ENCODE measurements at places on chromosomes 3 and 15.

- peak; percentile 76 for DNase-seq
These were observed 32.2 kb upstream of the LACTB start for GRCh38 chr15:63089260-63090043.

GRCh38 chr15:87817553-87817952 lies 439.0 kb downstream of the NTRK3 start:
- DNase-seq = no peak

GRCh38 chr3:28612232-28612631 lies 263.6 kb upstream of the AZI2 start:
- DNase-seq = no peak

- no peak for DNase-seq
These were observed 21.6 kb downstream of the MCTP2 start for GRCh38 chr15:94252906-94253491.

DNA sequence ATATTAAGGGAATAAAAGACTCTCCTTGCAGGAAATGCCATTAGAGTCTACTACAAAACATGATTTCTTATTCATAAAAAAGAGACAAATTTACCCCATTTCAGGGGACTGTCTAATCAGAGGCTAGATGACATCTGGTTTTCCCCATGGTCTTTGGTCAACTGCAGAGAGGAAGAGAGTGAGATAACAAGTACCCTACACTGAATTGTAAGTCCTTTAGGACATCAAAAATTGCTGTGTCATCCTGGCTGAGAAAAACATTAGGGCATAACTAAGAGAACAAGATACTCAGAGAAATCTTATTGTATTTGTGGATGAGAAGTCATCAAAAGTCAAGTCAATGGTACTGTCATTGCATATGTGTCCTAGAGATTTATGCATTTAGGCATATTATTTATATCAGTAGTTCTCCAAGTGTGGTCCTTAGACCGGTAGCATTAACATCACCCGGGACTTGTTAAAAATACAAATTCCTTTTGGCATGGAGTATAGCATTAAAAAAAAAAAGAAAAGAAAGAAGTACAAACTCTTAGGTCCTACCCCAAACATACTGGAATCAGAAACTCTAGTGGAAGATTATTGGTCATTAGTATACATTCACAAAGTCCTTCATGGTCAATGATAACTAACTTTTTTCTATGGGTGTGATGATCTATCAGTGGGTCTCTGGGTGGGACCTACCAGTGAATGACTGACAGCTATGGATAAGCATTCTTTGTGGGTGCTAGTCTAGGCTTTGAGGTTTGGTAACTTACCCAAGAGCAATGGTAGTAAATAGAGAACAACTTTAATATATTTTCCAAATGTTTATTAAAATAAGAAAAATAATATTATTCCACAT lies 29.0 kb upstream of the TBC1D5 start:
- DNase-seq = no peak

GRCh38 chr15:67025719-67026609 lies 39.4 kb upstream of the SMAD3 start:
- no peak for DNase-seq

- DNase-seq = no peak
These were observed 11.2 kb downstream of the DCBLD2 start for GRCh38 chr3:98890181-98890835.

DNA sequence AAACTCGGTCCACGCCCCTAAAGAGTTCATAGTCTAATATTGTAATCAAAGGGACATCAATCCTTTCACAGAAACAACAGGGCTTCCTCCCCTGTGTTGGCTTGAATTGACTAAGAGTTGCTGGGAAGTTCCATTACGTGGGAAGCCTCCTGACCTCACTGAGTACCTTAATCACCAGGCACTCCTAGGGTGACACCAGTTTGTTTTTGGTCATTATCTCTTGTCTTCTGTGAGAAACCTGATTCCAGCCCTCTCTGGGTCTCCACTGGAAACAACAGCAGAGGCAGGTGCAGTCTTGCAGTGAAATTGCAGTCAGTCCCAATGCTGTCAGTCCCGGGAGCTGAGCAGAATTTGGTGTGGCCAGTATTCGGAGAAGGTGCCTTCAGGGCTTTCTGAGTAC lies 55.4 kb downstream of the BOC start:
- DNase-seq = no peak

GRCh38 chr3:167777356-167777755 lies 41.8 kb downstream of the SERPINI1 start:
- DNase-seq = no peak

- DNase-seq = no peak
These were observed 495.9 kb upstream of the GOLIM4 start for GRCh38 chr3:168591587-168591986.

DNA sequence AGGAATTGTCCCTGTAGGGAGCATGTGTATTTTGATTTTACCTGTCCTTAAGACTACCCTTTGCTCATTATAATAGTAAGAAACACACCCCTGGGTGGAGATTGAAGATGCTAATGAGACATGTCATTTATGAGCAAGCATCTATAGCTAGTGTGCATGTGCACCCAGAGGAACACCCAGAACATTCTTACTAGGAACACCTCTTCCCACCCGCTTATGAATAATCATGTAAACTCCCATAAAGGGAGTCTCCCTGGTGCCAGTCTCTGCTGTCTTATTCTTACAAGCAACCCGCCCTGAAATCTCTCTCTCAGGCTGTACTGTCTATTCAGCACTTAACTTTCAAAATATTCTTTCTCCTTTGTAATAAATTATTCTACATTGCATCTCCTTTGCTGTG lies 1227.3 kb downstream of the ROBO1 start:
- DNase-seq = no peak

DNA sequence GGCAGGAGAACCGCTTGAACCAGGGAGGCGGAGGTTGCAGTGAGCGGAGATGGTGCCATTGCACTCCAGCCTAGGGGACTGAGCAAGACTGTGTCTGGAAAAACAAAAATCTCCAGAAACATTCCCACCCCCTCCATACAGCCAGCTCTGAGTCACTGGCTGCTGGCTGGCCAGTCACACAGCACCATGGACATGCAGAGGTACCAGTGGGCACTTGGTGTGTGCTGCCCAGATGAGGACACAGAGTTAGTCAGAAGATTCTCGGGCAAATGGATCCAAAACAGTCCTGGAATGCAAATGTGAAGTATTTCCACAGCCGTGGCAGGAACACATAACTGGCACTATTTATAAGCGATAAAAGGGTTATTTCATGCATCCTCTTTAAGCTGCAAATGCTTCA lies 44.6 kb downstream of the BDH1 start:
- no peak for DNase-seq

- no peak for DNase-seq
These were observed 84.6 kb downstream of the NUP210 start for GRCh38 chr3:13335503-13335902.

- no peak for DNase-seq
These were observed 230.5 kb upstream of the CHRNA7 start for GRCh38 chr15:31799715-31800321.

- DNase-seq = no peak
These were observed 43.7 kb upstream of the TIPARP start for GRCh38 chr3:156630773-156631093.

DNA sequence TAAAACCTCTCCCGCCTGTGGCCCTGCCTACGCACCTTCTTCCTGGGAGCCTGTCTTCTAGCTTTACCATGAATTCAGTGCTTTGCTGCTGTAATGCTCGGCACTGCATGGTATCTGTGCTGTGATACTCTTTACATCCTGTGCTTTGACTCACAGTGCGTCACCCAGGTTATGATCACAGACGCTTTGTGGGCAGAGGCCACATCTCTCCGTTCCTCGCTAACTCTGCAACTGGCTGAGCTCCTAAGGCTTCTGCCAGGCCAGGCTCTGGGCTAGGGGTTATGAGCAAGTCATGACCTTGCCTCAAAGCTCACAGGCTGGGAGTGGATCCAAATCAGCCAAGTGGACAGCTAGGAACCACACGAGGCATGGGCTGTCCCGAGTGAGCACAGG lies 23.2 kb downstream of the SPTBN5 start:
- DNase-seq = no peak

DNA sequence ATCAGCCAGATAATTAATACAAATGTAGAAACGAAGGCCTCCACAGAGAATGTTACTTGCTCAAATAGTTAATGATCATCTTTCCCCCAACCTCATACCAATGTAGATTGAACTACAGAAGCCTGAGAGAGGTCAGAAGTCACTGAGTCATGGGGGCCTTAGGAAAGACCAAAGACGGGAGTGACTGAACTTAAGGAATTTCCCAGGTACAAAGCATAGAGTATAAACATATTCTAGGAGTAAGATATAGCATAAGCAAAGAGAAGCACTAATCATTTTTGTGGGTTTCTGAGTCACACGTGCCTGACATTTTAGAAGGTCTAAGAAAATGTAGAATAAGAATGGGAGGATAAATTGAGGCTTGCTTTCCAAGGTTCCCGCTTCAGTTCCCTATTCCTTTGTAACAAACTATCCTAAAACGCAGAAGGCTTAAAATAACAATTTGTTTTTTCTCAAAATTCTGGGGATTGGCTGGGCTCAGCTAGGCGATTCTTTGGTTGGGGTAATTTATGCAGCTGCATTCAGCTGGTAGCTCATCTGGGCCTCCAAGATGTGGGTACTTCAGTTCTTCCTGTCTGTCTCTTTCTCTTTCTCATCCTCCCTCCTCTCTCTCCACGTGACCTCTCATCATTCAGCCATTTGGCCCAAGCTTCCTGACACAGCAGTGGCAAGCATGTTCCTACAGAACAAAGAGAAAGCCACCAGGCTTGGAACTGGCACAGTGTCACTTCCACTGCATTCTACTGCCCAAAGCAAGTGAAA lies 422.6 kb downstream of the FOXP1 start:
- DNase-seq = no peak

- no peak for DNase-seq
These were observed 127.0 kb downstream of the CHSY1 start for GRCh38 chr15:101124731-101125451.

DNA sequence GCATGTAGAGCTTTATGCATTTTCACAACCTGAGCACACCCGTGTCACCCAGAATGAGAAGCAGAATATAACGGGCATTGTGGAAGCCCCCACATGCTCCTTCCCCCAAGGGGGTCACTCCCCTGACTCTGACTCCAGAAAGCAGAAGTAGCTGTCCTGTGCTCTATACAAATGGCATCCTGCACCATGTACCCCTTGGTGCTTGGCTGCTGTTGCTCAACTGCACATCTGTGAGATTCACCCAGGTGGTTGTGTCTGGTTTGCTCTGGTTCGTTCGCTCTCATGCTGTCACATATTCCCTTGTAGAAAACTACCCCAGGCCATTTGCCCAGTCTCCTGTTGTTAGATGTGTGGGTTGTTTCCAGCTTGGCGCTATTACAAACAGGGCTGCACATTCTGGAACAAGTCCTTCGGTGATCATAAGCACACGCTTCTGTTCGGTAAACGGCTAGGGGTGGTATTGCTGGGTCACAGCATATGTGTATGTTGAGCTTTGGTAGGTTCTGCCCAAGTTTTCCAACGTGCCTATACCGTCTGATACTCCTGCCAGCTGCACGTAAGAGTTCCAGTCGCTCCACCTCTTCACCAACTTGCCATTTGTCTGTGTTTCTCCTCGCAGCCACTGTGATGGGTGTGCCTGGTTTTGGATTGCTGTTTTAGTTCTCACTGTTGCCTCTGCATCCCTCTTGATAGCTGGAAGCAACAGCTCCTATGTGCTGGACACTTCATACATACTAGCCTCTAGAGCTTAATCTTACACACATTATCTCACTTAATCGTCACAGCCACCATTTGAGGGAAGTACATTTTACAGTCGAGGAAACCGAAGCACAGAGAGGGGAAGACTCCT lies 65.4 kb upstream of the SLC6A6 start:
- DNase-seq = no peak

GRCh38 chr3:4906107-4906621 lies 73.1 kb upstream of the BHLHE40 start:
- no peak for DNase-seq

GRCh38 chr15:57203906-57204305 lies 172.4 kb upstream of the CGNL1 start:
- DNase-seq = no peak

DNA sequence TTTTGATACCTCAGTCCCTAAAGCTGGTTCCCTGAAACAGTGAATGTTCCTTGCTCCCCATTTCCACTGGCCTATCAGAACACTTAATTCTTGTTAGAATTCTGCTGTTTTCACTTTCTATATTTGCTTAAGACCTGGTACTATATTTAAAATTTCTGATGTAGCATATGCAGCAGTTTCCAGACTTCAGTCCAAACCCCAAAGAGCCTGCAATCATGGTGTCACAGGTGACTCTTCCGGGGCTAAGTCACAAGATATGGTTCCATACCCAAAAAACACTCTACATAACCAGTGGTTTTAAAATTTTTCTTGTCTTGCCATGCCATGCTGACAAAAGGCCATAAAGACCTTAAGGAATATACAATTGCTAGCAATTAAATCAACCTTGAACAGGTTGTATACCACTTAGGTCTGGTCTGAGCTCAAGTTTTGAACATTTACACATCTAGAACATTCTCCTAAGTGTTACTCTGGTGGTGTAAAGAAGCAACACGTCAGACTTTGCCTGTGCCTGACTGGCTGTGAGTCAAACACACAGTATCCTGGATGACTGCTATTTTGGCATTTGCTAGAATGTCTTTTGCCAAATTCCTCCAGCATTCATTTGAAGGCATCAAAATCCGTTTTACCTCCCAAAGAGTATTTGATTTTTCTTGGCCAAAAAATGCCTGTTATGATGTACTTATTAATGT lies 160.0 kb downstream of the FRMD5 start:
- DNase-seq = no peak

DNA sequence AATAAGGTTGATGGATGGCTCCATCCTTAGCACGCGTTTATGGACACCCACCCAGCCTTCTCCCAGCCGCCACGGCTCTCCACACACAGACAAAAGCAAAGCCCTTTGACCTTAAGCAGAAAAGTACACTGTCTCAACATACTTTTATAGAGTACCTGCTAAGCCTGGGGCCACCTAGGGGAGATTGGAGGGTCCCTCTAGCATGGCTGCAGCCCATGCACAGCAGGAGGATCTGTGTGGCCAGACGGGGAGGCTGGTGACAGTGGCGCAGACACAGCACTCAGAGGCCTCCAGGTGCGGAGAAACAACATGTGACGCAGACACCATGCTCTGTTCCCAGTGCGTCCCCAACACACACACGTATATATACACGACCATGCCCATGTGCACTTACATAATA lies 174.9 kb downstream of the XXYLT1 start:
- DNase-seq = no peak

- DNase-seq = no peak
These were observed 46.3 kb upstream of the VPS8 start for GRCh38 chr3:184765730-184766074.

- no peak for DNase-seq
These were observed 63.0 kb downstream of the ST3GAL6 start for GRCh38 chr3:98826126-98826525.

GRCh38 chr3:8756671-8757070 lies 12.7 kb downstream of the OXTR start:
- DNase-seq = no peak

- DNase-seq = no peak
These were observed 68.8 kb downstream of the ANXA2 start for GRCh38 chr15:60328852-60329443.

DNA sequence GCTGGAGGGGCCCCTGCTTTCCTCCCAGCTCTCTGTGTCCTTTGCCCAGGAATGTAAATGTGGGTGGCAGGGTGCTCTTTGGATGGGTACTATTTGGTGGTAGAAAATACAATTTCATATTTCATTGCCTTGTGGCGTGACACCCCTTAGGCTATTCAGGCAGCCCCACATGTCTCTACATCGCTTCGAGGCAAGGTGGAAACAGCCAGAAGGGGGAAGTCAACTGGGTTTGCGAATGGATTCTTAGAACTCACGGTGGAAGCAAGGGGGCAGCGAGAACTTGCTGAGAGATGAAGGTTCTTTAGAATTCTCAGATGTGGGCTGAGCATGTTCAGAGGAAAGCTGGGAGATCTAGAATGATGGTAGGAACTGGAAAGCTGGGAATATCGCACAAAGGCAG lies 25.3 kb downstream of the PLA2G4D start:
- DNase-seq = no peak

GRCh38 chr3:102614585-102614984 lies 179.8 kb downstream of the ZPLD1 start:
- DNase-seq = no peak
